ENCODE measurements at places on chromosomes 7 and 10.

DNA sequence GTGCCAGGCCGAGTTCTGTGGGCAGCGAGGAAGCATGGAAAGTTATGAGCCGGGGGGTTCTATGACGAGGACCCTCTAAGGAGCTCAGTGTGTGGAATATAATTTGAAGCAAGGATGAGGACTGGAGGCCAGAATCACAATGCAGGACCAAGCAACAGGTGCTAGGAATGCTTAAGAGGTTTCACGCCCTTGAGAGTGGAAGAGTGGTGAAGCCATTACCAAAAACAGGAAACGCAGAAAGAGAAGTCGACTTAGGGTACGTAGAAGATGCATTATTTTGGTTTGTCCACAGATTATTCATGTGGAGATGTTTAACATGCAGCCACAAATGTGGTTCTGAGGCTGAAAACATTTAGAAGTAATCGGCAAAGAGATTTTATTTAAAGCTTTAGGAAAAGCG is 78.7 kb downstream of the PIP4K2A start:
- peaks cover 87% of the 10 kb centered on the region for H3K4me1 ChIP-seq
- no peak overlapping the region for H3K4me3 ChIP-seq
- no peak for DNase-seq
- H3K27me3 ChIP-seq: no peaks in the 10 kb centered on the region

DNA sequence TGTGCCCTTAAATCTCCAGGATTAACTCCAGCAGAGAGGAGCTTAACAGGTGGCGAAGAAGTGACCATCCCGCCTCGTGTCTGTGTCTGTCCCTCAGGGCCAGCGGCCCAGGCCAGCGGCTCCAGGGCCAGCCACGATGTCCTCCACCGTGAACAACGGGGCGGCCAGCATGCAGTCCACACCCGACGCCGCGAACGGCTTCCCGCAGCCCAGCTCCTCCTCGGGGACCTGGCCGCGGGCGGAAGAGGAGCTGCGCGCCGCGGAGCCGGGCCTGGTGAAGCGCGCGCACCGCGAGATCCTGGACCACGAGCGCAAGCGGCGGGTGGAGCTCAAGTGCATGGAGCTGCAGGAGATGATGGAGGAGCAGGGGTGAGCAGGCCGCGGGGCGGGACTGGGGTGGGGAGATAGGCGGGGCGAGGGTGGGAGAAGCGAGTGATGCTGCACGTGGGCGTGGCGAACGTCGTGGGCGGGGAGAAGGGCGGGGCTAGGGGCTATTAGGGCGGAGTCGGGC is 33.3 kb downstream of the SRRM3 start:
- peak overlapping the region; percentile 12 for H3K4me3 ChIP-seq
- H3K4me1 ChIP-seq: peaks cover 5% of the 10 kb centered on the region
- H3K27me3 ChIP-seq: peaks cover 54% of the 10 kb centered on the region
- no peak overlapping the region for H3K27ac ChIP-seq
- peak; percentile 93 for DNase-seq
- no peaks in the 10 kb centered on the region for H3K36me3 ChIP-seq

GRCh38 chr10:69088801-69089501 is 1.0 kb downstream of the SRGN start:
- H3K27ac ChIP-seq: peak overlapping the region; percentile 99
- H3K4me1 ChIP-seq: peaks cover 66% of the 10 kb centered on the region
- H3K27me3 ChIP-seq: no peaks in the 10 kb centered on the region
- H3K4me3 ChIP-seq: peak overlapping the region; percentile 86

DNA sequence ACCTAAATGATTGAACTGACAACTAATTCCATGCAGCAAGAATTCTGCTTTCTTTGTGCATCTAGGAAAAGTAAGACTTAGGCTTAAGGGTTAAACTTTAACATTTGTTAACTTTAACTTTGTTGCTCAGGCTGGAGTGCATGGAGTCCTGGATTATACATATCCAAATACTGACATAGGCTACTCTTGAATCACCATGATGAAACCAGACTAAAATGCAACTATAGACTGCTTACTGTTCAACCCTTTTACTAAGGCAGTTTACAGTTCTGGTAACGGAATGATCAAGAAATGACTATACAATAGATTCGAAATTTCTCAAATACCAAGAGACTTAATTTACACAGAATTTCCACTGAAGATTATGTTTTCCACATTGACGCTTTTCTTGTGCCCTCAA is 52.0 kb downstream of the PUS7 start:
- no peak overlapping the region for H3K27ac ChIP-seq
- no peak for DNase-seq
- no peaks in the 10 kb centered on the region for H3K4me1 ChIP-seq
- peaks cover 23% of the 10 kb centered on the region for H3K36me3 ChIP-seq
- no peak overlapping the region for H3K4me3 ChIP-seq

DNA sequence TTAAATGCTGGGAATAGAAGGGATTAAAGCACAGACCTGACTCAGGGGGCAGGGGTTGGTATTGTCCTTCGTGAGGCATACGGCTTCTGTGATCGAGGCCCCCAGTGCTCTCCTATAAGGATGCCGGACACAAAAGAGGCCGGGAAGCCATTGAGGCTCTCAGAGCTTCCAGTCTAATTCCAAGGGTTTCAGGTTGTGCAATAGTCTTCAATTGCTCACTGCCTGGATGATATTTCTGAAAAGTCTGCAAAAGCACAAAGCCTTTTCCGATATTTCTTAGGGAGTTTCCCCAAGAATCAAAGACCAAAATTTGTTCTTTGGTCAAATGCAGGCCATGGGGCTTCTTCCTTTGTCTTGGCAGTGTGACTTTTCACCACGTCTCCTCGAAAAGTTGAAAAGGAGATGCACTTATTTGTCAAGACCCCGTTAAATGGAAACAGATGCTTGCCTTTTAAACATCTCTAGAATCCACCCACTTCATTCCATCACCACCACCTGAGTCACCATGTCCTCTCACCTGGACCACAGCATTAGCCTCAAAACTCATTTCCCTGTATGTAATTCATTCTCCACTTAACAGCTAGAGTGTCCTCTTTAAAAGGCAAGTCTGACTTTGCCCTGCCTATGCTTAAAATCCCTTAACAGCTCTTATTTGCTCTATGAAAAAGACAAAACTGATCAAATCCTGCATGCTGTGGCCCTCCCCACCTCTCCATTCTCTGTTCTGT is 134.8 kb upstream of the NAMPT start:
- H3K27me3 ChIP-seq: peaks cover 9% of the 10 kb centered on the region
- peak overlapping the region; percentile 77 for H3K27ac ChIP-seq
- peak; percentile 67 for DNase-seq

GRCh38 chr7:6656413-6656812 is 19.3 kb downstream of the ZNF316 start:
- peaks cover 4% of the 10 kb centered on the region for H3K4me1 ChIP-seq
- no peaks in the 10 kb centered on the region for H3K27me3 ChIP-seq
- DNase-seq: no peak
- H3K4me3 ChIP-seq: no peak overlapping the region
- H3K36me3 ChIP-seq: peaks cover 17% of the 10 kb centered on the region

DNA sequence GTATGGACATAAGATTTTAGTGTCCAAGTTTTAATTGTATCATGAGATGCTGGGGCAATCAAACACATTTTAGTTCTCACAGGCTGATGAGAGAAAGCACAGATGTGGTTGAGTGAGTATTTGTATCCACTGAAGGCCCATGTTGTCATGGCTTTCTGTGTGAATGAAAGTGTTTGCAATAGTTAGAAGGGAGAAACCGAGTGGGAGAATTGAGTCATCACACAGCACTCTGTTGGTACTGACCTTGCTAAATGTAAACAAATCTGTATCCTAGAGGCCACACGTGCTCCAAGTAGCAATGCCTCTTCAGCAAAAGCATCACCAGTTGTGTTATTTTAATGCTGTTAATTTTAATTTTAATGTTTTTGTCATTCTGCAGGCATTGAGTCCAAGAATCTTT is 121.2 kb downstream of the EMX2 start:
- no peak overlapping the region for H3K27ac ChIP-seq
- peak; percentile 44 for DNase-seq
- no peaks in the 10 kb centered on the region for H3K36me3 ChIP-seq
- peaks cover 19% of the 10 kb centered on the region for H3K27me3 ChIP-seq
- peaks cover 2% of the 10 kb centered on the region for H3K4me1 ChIP-seq

GRCh38 chr7:96562966-96563365 is 146.7 kb downstream of the SEM1 start:
- peaks cover 1% of the 10 kb centered on the region for H3K27me3 ChIP-seq
- H3K36me3 ChIP-seq: no peaks in the 10 kb centered on the region
- no peak overlapping the region for H3K27ac ChIP-seq
- DNase-seq: no peak

- H3K36me3 ChIP-seq: no peaks in the 10 kb centered on the region
- H3K27me3 ChIP-seq: peaks cover 43% of the 10 kb centered on the region
- DNase-seq: peak; percentile 6
These were observed at the start of gene IGFBP1 for GRCh38 chr7:45888185-45888992. Gene IGFBP1, plus strand, starts transcription at chr7:45888488. Its CDS starts 165 bp downstream, at chr7:45888653.

DNA sequence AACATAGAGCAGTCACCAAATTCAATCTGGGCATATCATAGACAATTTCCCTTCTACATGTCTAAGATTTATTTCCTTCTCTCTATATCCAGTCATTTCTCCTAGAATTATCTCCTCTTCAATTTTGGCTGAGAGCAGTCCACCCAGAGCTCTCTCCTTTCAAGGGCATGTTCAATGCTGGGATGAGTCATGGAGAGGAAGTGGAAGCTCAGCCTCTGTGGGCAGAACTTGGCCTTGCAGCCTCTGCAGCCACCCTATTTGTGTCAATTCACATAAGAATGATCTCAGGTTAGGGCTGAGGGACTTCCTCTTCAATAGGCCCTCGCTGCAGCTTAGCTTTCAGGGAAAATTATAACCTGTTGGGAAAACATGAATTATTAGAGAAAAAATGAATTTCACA is 560.8 kb downstream of the POM121L12 start:
- H3K36me3 ChIP-seq: no peaks in the 10 kb centered on the region
- no peaks in the 10 kb centered on the region for H3K4me1 ChIP-seq
- no peak overlapping the region for H3K27ac ChIP-seq
- DNase-seq: no peak
- no peaks in the 10 kb centered on the region for H3K27me3 ChIP-seq
- H3K4me3 ChIP-seq: no peak overlapping the region
